ENCODE measurements at places on chromosomes 6 and 20. TPM values are rescaled to one million over a fixed set of nuclear protein-coding genes. Genes with fewer than 3 reads are reported as not detected.

GRCh38 chr6:82484737-82485626 lies 121.4 kb downstream of the TPBG start:
- no peaks in the 10 kb centered on the region for H3K4me1 ChIP-seq
- no peak overlapping the region for H3K27ac ChIP-seq
- H3K36me3 ChIP-seq, result no peaks in the 10 kb centered on the region
- no peaks in the 10 kb centered on the region for H3K27me3 ChIP-seq

GRCh38 chr20:59434960-59435359 lies 134.5 kb downstream of the EDN3 start:
- no peaks in the 10 kb centered on the region for H3K27me3 ChIP-seq
- no peak overlapping the region for H3K27ac ChIP-seq
- no peaks in the 10 kb centered on the region for H3K36me3 ChIP-seq
- no peak overlapping the region for H3K4me3 ChIP-seq
- no peak for DNase-seq

GRCh38 chr6:140230282-140230681 lies 855.8 kb upstream of the CITED2 start:
- DNase-seq, result no peak
- H3K27ac ChIP-seq, result no peak overlapping the region
- no peak overlapping the region for H3K4me3 ChIP-seq
- no peaks in the 10 kb centered on the region for H3K36me3 ChIP-seq

The MAVS gene
- 36.3 TPM for total RNA-seq

The DEFB127 gene
- total RNA-seq, result not detected

DNA sequence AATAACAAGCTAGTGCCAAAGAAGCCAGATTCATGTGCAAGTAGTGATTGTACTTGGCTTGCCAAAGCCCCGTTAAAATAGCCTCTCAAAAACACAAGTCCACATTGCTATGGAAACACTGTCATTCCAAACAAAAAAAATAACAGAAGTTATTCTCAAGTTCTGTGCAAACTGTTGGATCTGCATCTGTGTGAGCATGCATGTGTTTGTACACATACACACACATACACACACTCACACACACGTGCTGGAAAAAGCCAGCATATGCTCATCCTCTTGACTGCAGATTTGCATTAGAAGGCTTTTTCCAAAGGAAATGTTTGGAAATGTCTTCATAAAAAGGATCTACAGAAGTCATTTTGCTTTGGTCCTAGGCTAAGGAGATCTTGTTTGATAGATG lies 13.4 kb upstream of the CBLN4 start:
- no peak overlapping the region for H3K4me3 ChIP-seq
- H3K4me1 ChIP-seq, result no peaks in the 10 kb centered on the region
- DNase-seq, result no peak
- no peaks in the 10 kb centered on the region for H3K36me3 ChIP-seq
- no peak overlapping the region for H3K27ac ChIP-seq

GRCh38 chr20:46342451-46343347 lies 34.4 kb upstream of the CDH22 start:
- H3K27ac ChIP-seq, result no peak overlapping the region
- peak overlapping the region; percentile 40 for H3K4me3 ChIP-seq
- H3K4me1 ChIP-seq, result peaks cover 13% of the 10 kb centered on the region
- no peak for DNase-seq
- H3K27me3 ChIP-seq, result peaks cover 23% of the 10 kb centered on the region

DNA sequence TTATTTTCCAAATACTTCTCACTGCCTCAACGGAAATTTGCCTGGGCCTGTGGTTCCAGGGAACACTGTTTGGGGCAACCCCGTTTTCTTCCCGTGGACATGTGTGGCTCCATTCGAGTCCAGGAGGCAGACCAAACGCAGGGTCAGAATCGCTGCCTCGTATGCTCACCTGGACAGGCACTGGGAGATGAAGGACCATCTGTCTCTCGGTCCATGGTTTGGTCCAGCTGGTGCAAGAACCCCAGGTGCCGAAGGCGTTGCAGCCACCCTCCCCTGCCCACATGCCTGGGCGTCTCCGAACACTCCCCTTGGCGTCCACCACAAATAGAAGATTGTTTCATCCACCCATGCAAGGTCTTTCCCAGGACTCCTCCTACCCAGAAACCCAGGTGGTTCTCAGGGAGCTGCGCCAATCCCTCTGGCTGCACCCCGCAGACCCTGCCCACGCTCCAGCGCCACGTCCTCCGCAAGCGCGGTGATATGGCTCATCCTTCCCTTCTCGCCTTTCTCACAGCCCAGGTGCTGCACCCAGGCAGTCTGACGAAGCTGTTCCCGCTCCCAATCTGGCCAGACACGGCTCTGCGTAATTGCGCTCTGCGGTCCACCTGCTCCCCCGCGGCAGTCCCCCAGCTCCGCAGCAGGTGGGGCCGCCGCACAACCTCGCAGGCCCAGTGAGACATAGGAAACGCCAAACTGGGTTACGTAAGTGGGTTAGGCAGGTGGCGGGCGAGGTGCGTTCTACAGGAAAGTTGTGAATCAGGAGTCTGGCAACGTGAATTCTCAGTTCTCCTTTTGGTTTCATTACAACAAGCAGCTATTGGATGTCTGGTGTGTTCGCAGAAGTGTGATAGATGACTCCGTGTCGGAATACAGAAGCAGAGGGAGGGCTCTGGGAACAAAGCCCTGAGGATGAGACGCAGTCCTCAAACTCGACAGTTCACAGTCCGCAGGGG lies 146.2 kb upstream of the ECI2 start:
- peaks cover 34% of the 10 kb centered on the region for H3K27me3 ChIP-seq
- H3K27ac ChIP-seq, result no peak overlapping the region
- DNase-seq, result peak; percentile 36
- H3K4me1 ChIP-seq, result peaks cover 7% of the 10 kb centered on the region
- H3K36me3 ChIP-seq, result no peaks in the 10 kb centered on the region

- no peak overlapping the region for H3K27ac ChIP-seq
- no peak overlapping the region for H3K4me3 ChIP-seq
- peaks cover 8% of the 10 kb centered on the region for H3K36me3 ChIP-seq
- peaks cover 25% of the 10 kb centered on the region for H3K4me1 ChIP-seq
- no peak for DNase-seq
Measured at GRCh38 chr20:32442630-32443373, 84.7 kb downstream of the ASXL1 start.

GRCh38 chr20:49585585-49586245 lies 17.8 kb upstream of the PTGIS start:
- H3K4me1 ChIP-seq, result peaks cover 18% of the 10 kb centered on the region
- DNase-seq, result no peak
- peaks cover 10% of the 10 kb centered on the region for H3K27me3 ChIP-seq
- H3K27ac ChIP-seq, result no peak overlapping the region
- H3K4me3 ChIP-seq, result no peak overlapping the region

DNA sequence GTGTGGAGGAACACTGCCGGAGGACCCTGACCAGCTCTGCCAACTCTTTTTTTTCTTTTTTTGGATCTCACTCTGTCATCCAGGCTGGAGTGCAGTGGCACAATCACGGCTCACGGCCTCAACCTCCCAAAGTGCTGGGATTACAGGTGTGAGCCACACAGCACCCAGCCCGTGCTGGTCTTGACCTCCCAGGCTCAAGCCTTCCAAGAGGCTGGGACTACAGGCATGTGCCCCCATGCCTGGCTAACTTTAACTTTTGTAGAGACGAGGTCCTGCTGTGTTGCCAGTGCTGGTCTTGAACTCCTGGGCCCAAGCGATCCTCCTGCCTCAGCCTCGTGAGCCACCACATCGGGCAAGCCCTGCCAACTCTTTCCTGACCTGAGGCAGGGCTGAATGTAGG lies 11.2 kb downstream of the GCNT2 start:
- peaks cover 52% of the 10 kb centered on the region for H3K4me1 ChIP-seq
- peak overlapping the region; percentile 74 for H3K4me3 ChIP-seq
- H3K27me3 ChIP-seq, result peaks cover 2% of the 10 kb centered on the region
- no peak for DNase-seq
- H3K27ac ChIP-seq, result peak overlapping the region; percentile 30
- H3K36me3 ChIP-seq, result peaks cover 24% of the 10 kb centered on the region

GRCh38 chr6:98486057-98486456 lies 348.3 kb upstream of the POU3F2 start:
- H3K4me3 ChIP-seq, result no peak overlapping the region
- no peak for DNase-seq
- H3K4me1 ChIP-seq, result no peaks in the 10 kb centered on the region
- H3K36me3 ChIP-seq, result no peaks in the 10 kb centered on the region
- H3K27me3 ChIP-seq, result no peaks in the 10 kb centered on the region
- H3K27ac ChIP-seq, result no peak overlapping the region

The CALHM6 gene
- total RNA-seq, result 23.2 TPM

DNA sequence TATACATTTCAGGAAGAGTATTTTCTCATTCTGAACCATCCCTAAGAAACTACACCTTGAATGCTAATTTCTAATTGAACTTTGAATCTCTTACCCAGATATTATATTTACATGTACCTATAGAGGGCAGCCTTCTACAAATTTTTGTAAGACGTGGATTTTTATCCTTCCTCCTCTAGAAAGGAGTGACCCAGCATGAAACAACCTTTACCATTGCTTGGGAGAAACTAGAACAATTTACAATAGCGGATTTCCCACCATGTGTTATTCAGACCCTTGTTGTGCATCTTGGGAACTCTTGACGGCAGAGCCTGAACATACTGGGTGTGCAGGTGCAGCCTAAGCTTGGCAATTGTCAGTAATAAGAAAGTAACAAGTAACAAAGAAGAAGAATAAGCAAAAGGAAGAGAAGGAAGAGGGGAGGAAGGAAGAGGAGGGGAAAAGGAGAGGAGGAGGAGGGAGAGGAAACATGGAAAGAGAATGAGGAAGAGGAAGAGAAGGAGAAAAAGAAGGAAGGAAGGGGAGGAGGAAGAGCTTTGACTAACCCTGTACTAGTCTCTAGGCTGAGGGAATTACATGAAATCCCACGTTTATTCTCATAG lies 10.8 kb upstream of the TAAR1 start:
- H3K27me3 ChIP-seq, result peaks cover 12% of the 10 kb centered on the region
- no peak for DNase-seq
- peak overlapping the region; percentile 39 for H3K4me3 ChIP-seq
- H3K36me3 ChIP-seq, result no peaks in the 10 kb centered on the region

The PPP1R16B gene
- 73.4 TPM for total RNA-seq

The B3GALT4 gene
- total RNA-seq, result 32.0 TPM

The ITPR3 gene
- total RNA-seq, result 61.4 TPM

DNA sequence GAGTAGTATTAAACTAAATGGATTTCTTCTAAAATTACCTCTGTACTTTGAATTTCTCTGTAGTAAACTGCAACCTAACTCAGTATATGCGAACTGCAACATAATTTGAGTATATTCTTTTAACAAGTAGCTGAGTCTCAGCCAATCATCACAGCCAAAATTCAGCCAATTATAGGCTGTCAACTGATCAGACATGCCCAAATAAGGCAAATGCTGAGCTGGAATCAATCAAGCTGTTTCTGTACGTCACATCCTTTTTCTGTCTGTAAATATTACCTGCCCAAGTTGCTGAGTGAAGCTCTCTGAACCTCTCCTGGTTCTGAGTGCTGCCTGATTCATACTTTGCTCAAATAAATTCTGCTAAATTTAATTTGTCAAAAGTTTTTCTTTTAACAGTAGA lies 9.5 kb upstream of the C6orf58 start:
- H3K36me3 ChIP-seq, result no peaks in the 10 kb centered on the region
- peaks cover 4% of the 10 kb centered on the region for H3K4me1 ChIP-seq
- H3K4me3 ChIP-seq, result no peak overlapping the region
- no peak overlapping the region for H3K27ac ChIP-seq

GRCh38 chr20:1484438-1485116 lies 6.6 kb downstream of the SIRPB2 start:
- H3K36me3 ChIP-seq, result no peaks in the 10 kb centered on the region
- H3K4me1 ChIP-seq, result peaks cover 3% of the 10 kb centered on the region
- H3K4me3 ChIP-seq, result no peak overlapping the region
- no peak for DNase-seq
- no peak overlapping the region for H3K27ac ChIP-seq

DNA sequence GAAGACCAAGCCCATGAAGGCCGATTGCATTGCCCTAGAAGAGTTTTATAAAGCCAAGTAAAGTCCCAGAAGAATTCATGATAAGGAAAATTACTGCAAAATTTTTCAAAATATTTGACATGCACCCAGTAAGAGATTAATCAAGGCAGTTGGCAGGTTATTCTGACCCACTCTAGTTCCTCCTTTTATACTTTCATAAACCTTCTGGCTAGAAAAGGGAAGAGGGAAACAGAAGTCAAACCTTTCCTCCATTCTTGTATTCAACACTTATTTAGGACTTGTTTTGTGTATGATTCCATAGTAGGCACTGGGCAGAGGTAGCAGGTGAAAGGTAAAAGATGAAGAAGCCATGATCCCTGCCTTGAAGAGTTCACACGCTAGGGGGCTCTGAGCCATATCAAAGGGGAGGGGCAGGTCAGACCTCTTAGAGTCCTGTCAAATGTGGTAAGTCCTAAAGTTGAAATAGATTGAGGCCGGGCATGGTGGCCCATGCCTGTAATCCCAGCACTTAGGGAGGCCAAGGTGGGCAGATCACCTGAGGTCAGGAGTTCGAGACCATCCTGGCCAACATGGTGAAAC lies 85.4 kb downstream of the NDUFAF5 start:
- H3K4me3 ChIP-seq, result no peak overlapping the region
- peaks cover 3% of the 10 kb centered on the region for H3K27me3 ChIP-seq
- DNase-seq, result no peak
- no peak overlapping the region for H3K27ac ChIP-seq
- H3K4me1 ChIP-seq, result no peaks in the 10 kb centered on the region

The HELZ2 gene
- 118 TPM for total RNA-seq

- H3K4me1 ChIP-seq, result no peaks in the 10 kb centered on the region
- no peak overlapping the region for H3K4me3 ChIP-seq
- H3K27me3 ChIP-seq, result no peaks in the 10 kb centered on the region
- DNase-seq, result no peak
- no peak overlapping the region for H3K27ac ChIP-seq
Measured at GRCh38 chr6:20092071-20092566, 120.2 kb downstream of the MBOAT1 start.

Data from activated naive CD8-positive, alpha-beta T cell treated with anti-CD3 and anti-CD28 coated beads, Interleukin-2, amount 10 ng/mL, durations not matched to agents 7 days and 5 days (primary cell).